Thyroid gland (tissue), 4 donors: ENCODE measurements at places on chromosomes 12 and 14. TPM values are rescaled to one million over a fixed set of nuclear protein-coding genes. Genes with fewer than 3 reads are reported as not detected.

DNA sequence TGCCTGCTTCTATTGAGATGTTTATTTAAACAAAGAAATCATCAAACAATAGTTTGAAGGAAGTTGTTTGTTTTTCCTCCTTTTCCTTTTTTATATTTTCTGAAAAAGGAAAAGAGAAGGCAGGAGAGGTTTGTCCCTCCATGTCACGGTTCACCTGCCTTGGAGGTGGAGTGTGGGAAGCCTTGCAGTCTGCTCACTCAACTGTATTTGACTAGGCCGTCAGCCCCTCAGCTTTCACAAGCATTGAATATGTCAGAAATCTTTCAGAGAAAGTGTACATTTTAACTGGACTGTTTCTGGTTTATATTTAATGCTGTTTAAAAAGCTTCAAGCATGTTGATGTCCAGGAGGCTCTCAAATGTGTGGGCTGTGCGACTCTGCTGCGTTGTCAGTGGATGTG is 370.4 kb downstream of the NPAS3 start:
- H3K27ac ChIP-seq: peak overlapping the region; percentile 59
- H3K4me1 ChIP-seq: peaks cover 14% of the 10 kb centered on the region
- no peak overlapping the region for H3K4me3 ChIP-seq
- H3K36me3 ChIP-seq: no peaks in the 10 kb centered on the region
- peak; percentile 70 for DNase-seq
- H3K27me3 ChIP-seq: no peaks in the 10 kb centered on the region

GRCh38 chr12:11656550-11656949 is 7.1 kb downstream of the ETV6 start:
- no peak overlapping the region for H3K27ac ChIP-seq
- H3K4me3 ChIP-seq: no peak overlapping the region
- DNase-seq: no peak
- no peaks in the 10 kb centered on the region for H3K27me3 ChIP-seq

DNA sequence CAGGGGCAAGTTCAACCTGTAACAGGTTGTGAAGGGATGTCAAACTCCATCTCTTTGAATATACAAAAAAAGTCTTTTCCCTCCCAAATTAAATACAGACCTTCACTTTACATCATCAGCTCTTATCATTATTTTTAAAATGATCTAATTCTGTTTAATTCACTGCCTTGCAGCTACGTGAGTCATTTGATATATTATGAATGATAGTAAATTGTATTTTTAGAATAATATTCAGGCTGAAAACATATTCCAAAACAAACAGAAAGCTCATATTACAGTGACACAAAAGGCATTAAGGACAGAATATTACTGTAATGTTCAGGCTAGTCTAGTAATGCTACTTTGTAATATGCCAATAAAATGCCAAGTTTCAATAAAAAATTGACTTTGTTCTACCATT is 53.3 kb downstream of the BCAT1 start:
- H3K4me1 ChIP-seq: peaks cover 5% of the 10 kb centered on the region
- DNase-seq: no peak
- H3K36me3 ChIP-seq: no peaks in the 10 kb centered on the region
- H3K4me3 ChIP-seq: no peak overlapping the region

GRCh38 chr14:70045844-70046535 is 142.8 kb downstream of the SLC8A3 start:
- H3K27ac ChIP-seq: no peak overlapping the region
- no peaks in the 10 kb centered on the region for H3K36me3 ChIP-seq
- H3K27me3 ChIP-seq: no peaks in the 10 kb centered on the region
- no peaks in the 10 kb centered on the region for H3K4me1 ChIP-seq

DNA sequence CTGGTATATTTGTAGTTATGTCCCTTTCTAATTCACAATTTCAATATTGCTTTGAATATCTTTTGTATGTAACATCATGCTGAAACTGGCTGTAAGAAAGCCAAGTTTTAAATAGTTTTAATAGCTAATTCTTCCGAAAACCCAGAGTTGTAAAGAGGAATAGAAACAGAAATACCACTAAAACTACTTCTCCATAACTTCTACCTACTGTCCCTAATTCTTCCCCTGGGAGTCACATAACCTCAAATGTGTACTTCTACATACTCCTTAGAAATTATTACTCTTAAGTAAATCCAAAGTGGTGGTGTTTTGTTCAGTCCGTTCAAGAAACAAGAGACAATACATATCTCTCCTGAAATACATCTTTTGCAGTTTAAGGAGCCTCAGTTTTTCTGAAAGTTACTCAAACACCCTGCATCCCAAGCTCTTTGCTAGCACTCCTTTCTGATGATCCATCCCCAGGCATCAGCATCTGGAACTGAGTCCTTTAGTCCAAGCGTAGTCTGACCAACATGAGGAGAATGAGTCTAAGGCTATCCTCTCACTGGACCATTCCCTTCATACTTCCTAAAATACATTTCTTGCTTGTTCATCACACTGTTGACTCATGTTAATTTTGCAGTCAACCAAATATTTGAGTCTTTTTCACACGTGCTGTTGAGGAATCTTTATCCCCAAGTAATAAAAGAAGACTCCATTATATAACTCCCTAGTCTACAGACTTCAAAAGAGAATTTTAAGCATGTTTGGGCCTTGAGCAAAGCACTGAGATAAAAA is 214.3 kb upstream of the NUDT4 start:
- no peaks in the 10 kb centered on the region for H3K27me3 ChIP-seq
- no peak overlapping the region for H3K4me3 ChIP-seq
- H3K4me1 ChIP-seq: no peaks in the 10 kb centered on the region
- DNase-seq: no peak
- no peak overlapping the region for H3K27ac ChIP-seq
- H3K36me3 ChIP-seq: no peaks in the 10 kb centered on the region

- DNase-seq: no peak
- H3K27me3 ChIP-seq: no peaks in the 10 kb centered on the region
- no peak overlapping the region for H3K27ac ChIP-seq
- no peak overlapping the region for H3K4me3 ChIP-seq
Measured at GRCh38 chr12:8584004-8584403, 28.7 kb downstream of the AICDA start.

DNA sequence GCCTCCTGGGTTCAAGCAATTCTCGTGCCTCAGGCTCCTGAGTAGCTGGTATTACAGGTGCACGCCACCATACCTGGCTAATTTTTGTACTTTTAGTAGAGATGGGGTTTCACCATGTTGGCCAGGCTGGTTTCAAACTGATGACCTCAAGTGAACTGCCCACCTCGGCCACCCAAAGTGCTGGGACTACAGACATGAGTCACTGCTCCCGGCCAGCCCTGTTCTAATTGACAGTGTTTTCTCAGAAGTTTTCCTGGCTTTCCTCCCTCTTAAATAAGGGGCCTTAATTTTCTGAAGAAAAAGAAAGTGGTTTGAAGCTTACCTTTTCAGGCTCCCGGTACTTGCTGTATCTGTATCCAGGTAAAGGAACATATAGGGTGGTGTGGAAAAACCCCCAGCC is 1.7 kb downstream of the HAL start:
- no peaks in the 10 kb centered on the region for H3K27me3 ChIP-seq
- H3K4me1 ChIP-seq: no peaks in the 10 kb centered on the region
- no peak overlapping the region for H3K4me3 ChIP-seq

KIF26A gene
- total RNA-seq: 6.2 TPM

DNA sequence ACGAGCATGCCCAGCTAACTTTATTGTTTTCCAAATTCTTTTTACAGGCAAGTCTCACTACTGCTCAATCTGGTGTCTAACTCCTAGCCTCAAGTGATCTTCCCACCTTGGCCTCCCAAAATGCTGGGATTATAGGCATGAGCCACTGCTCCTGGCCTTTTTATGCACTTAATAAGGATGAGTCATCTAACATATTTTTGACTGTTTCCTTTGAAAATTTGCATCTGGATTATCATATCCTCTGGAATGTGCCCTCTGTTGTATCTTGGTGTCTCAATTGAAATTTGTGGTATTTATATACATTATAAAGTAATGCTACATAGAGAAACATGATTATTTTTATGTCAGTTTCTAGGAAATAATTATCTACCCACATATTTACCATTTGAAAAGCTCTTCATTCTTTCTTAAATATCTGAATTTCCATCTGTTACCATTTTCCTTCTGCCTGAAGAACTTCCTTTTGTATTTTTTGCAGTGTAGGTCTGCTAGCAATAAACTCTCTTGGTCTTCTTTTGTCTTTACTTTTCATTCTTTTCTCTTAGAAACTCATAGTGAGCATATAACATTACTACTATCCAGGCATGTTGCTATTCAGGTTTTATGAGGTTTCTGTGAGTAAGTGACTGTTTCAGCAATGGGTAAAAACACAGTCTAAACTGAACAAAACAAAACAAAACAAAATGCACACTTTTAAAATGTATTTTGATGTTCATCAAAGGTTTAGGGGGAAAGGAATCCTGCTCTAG is 52.8 kb upstream of the CNOT2 start:
- H3K4me3 ChIP-seq: no peak overlapping the region
- H3K36me3 ChIP-seq: no peaks in the 10 kb centered on the region
- no peaks in the 10 kb centered on the region for H3K4me1 ChIP-seq
- H3K27me3 ChIP-seq: no peaks in the 10 kb centered on the region

LRP1-AS gene
- not detected for total RNA-seq

GRCh38 chr14:101113108-101113612 is 209.6 kb upstream of the RTL1 start:
- no peaks in the 10 kb centered on the region for H3K27me3 ChIP-seq
- H3K36me3 ChIP-seq: no peaks in the 10 kb centered on the region
- no peak overlapping the region for H3K27ac ChIP-seq
- H3K4me3 ChIP-seq: no peak overlapping the region
- no peaks in the 10 kb centered on the region for H3K4me1 ChIP-seq
- DNase-seq: no peak

DNA sequence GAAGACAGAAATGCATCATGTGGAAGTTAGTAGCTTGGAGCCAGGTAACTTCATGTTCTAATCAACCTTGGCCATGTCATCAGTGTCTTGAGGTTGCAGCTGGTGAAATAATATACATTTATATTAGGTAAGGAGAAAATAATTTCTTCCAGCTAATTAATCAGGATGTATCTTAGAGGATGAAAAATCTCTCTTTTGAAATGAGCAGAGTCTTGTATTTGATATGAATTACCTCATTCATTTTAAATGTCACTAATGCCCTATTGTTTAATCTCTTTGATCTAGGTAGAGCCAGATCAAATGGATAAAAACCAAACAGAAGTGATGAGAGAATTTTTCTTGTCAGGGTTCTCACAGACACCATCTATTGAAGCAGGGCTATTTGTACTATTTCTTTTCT is at the start of gene OR4Q2:
Gene OR4Q2, plus strand, starts transcription at position 301 of the 400 bp plus-strand sequence.
- H3K27me3 ChIP-seq: no peaks in the 10 kb centered on the region
- no peak for DNase-seq
- H3K4me1 ChIP-seq: no peaks in the 10 kb centered on the region
- H3K36me3 ChIP-seq: no peaks in the 10 kb centered on the region
- no peak within 1 kb of the TSS for H3K27ac ChIP-seq

DNA sequence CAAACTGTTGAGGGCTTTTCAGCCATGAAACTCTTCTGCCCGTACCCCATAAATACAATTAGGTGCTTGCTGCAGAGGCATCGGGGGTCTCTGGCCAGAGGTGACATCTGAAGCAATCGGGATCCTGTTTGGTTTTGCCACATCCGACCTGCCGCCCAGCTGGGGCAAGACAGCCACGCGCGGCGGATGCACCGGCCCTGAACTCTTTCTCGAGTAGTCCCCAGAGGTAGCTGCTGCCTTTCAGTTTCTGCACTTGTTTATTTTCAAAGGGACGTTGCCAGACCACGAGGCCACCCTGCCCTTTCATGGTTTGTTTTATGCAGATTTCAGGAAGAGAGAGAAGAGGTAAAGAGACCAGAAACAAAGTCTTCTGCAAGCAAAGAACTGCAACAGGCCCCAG is 10.6 kb upstream of the MLXIP start:
- H3K27ac ChIP-seq: peak overlapping the region; percentile 72
- H3K27me3 ChIP-seq: no peaks in the 10 kb centered on the region
- no peaks in the 10 kb centered on the region for H3K36me3 ChIP-seq

DNA sequence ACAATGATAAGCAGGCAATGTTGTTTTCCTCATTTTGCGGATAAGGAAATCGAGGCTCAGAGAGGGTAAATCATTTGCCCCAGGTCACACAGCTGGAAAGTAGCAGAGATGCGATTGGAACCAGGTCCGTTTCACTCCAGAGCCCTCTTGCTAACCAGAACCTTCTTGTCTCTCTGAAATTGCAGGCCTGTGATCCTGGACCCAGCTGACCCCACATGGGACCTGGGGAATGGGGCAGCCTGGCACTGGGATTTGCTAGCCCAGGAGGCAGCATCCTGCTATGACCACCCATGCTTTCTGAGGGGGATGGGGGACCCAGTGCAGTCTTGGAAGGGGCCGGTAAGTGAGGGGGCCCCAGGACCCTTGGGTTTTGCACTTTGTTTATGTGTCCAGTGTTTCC is 9.5 kb downstream of the OAS3 start:
- no peak overlapping the region for H3K4me3 ChIP-seq
- DNase-seq: no peak
- H3K27ac ChIP-seq: no peak overlapping the region
- no peaks in the 10 kb centered on the region for H3K36me3 ChIP-seq

DNA sequence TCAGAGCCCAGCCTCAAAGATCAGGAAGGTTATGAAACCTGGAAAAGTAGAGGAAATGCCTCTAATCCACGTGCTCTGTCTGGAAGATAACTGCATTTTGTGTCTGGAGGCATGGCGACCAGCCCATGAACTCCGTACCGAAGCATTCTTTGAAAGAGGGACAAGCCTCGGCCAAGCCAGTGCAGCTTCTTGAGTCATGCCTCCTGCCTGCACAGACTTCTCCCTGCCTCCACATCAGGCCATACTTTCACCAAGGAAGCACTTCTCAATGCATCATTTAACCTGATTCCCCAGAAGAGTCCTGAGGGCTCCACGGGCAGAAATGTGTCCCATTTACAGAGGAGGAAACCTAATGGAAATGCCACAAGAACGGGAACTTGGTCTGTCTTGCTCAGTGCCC is 3.4 kb downstream of the ACTN1 start:
- H3K27me3 ChIP-seq: no peaks in the 10 kb centered on the region
- no peak overlapping the region for H3K4me3 ChIP-seq
- H3K36me3 ChIP-seq: no peaks in the 10 kb centered on the region
- DNase-seq: peak; percentile 71

DNA sequence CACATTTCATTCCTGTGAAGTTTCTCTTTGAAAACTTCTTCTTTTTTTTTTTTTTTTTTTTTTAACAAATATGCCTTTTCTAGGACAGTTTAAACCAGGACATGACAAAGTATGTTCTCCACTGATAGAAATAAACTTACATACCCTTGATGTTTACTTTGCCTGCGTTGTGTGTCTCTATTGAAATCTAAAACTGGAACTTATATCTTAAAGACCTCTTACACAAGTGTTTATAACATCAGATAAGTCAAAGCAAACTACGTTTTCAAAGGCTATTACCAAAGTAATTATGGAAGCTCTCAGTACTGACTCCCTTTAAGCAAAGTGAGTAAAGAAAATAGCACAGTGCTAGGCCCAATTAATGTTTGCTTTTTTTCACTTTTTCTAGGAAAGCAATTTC is 30.6 kb upstream of the ISM2 start:
- H3K4me1 ChIP-seq: no peaks in the 10 kb centered on the region
- no peak for DNase-seq
- no peaks in the 10 kb centered on the region for H3K27me3 ChIP-seq

DNA sequence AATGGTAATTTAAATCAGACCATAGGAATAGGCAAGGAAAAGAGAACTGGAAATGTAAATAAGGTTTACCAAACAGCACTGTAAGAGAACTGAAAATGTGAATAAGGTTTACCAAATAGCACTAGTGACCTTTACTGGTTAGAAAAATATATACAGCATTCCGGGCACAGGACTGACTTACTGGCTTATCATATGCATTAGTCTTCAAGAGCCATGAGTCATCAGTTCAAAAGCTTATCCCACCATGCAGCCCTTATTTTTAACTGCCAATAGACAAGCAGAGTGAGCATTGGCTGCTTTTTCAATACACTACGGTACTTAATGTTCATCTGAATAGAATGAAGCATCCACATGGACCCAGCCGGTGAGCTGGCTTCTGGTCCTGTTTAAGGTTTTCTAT is 13.0 kb upstream of the NELL2 start:
- H3K36me3 ChIP-seq: no peaks in the 10 kb centered on the region
- no peak for DNase-seq
- no peaks in the 10 kb centered on the region for H3K4me1 ChIP-seq
- no peak overlapping the region for H3K4me3 ChIP-seq

KRT6A gene
- total RNA-seq: not detected
